ENCODE measurements at places on chromosomes 7 and 10.

DNA sequence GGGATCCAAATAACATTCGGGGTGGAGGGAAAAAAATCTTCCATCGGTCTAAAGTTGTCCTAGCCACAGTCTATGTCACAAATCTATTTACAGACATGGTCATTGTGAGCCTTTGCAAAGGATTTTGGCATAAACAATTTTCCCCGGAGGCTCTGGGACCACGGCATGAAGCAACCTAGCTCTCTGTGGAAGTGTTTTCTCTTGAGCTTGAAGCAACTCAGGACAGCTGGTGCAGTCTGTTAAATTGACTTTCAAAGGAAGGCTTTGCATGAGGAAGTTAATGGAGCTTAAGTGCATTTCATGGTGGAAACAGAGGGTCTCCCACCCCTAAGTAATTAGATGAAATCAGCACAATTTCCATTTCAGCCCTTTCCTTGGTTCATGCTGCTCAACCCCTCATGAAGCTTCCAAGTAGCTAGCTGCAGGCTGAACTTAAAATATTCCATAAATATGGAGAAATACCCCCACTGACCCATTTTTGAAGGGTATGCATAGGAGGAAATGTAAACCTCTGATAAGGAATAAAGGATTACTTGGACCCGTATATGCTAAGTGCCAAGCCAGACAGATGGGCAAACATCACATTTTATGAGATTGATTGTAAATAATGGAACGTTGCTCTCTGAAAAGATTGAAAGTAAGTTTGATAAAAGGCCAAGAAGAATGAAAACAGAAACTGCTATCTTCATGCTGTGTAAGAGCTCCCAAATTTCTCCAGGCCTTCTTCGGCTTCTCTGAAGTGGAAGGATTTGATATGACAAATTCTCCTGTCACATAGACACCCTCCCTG is 39.9 kb downstream of the CCDC3 start:
- H3K36me3 ChIP-seq = no peaks in the 10 kb centered on the region
- H3K4me3 ChIP-seq = no peak overlapping the region
- no peak for DNase-seq
- peaks cover 14% of the 10 kb centered on the region for H3K27me3 ChIP-seq
- no peaks in the 10 kb centered on the region for H3K4me1 ChIP-seq

DNA sequence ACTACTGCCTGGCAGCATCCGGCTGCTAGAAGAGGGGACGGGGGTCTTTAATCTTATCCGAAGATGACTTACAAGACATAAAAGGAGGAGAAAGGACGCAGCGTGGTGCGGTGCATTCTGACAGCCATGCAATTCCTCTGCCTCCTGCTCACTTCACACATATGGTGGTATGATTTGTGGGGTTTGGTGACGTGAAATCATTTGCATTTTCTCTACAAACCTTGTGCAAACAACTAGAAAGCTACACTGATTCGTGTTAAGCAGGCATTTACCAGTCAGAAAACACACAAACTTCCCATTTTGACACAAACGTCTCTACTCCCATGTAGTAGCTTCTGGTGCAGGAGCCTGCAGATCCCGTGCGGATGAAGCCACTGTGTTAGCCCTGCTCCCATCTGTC is 6.8 kb upstream of the TCERG1L start:
- no peak overlapping the region for H3K27ac ChIP-seq
- H3K27me3 ChIP-seq = peaks cover 20% of the 10 kb centered on the region
- H3K4me1 ChIP-seq = no peaks in the 10 kb centered on the region

- H3K27ac ChIP-seq = no peak overlapping the region
- DNase-seq = no peak
- no peak overlapping the region for H3K4me3 ChIP-seq
- H3K27me3 ChIP-seq = no peaks in the 10 kb centered on the region
- peaks cover 24% of the 10 kb centered on the region for H3K36me3 ChIP-seq
- no peaks in the 10 kb centered on the region for H3K4me1 ChIP-seq
Measured at GRCh38 chr10:28087661-28088351, 88.9 kb upstream of the ODAD2 start.

DNA sequence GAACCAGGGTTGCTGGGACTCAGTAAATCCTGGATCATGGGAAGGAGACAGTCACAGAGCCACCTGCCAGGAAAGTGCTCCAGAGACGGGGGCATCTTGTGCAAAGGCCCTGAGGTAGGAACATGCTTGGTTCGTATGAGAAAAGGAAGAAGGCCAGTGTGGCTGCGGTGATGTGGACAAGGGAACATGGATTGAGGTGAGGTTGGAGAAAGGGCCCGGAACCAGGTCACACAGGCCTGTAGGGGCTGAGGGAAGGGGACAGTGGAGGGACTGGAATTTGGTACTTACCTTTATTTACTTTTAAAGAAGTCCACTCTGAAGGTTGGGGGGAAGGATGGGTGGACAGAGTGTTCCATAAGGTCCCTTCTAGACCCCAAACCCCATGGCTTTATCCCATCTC is 32.9 kb upstream of the CXCL12 start:
- no peak overlapping the region for H3K27ac ChIP-seq
- H3K4me1 ChIP-seq = no peaks in the 10 kb centered on the region
- H3K36me3 ChIP-seq = no peaks in the 10 kb centered on the region
- H3K4me3 ChIP-seq = no peak overlapping the region
- no peak for DNase-seq

DNA sequence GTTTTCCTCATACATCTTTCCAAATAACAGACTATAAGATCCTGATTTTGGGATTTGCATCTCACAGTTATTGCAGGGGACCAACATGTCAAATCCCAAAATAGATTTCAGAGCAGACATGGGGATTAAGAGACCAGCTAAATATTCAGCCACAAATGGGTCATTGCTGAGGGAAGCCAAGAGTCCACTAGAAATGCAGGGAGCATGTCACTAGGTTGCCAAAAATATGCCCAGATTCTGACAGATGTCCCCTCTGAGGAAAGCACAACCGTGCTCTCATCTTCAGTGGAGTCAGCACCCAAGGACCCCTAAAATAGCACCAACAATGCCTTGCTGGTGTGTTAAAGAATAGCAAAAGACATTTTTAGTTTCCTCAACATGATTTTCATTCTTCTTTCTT is 56.2 kb upstream of the AGK start:
- no peak for DNase-seq
- no peak overlapping the region for H3K4me3 ChIP-seq
- H3K27ac ChIP-seq = no peak overlapping the region
- H3K4me1 ChIP-seq = no peaks in the 10 kb centered on the region
- H3K27me3 ChIP-seq = peaks cover 6% of the 10 kb centered on the region

DNA sequence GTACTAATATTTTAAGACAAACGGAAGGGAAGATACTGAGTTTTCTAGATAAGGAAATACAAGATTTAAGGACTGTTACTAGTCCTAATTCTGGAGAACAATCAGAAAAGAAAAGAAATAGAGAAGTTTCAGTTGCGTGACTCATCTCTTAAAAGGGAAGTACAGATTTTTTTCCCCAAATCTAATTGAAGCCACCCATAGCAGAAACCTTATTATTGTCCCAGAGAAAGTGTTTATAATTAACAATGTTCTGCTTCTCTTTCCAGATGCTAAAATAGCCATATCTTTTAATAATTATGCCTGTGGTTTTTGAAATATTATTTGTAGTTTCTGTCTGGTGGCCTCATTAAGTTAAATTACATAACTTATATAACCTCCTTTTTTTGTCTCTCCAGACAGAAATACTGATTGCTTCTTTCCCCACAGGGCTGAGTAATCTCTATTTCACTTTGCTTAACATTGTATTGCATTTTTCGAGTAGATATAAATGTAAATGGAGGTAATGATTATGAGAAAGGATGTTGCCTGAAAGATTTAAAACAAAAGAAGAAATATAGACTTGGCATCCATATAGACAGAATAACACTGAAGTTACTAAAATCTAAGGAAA is 240.7 kb upstream of the MBL2 start:
- no peak overlapping the region for H3K4me3 ChIP-seq
- peak overlapping the region; percentile 15 for H3K27ac ChIP-seq
- H3K36me3 ChIP-seq = no peaks in the 10 kb centered on the region
- no peak for DNase-seq

DNA sequence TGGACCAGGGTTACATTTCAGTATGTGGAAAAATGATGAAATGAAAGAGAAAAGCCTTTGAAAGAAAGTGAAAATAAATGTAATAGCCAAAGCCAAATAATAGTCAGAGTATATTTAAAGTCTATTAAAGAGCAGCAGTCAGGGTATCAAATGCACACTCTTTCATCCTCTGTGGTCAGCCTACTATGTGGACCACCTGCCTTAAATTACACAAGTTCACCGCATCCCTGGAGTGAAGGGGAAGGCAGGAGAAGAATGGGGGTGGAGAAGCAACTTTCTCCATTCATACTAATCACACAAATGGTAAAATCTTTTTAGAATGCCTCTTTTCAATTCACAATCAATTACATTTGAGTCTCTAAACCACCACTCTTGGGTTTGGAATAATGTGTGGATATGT is 16.0 kb downstream of the TWIST1 start:
- H3K27ac ChIP-seq = no peak overlapping the region
- peaks cover 17% of the 10 kb centered on the region for H3K27me3 ChIP-seq
- peaks cover 2% of the 10 kb centered on the region for H3K4me1 ChIP-seq
- H3K4me3 ChIP-seq = no peak overlapping the region

DNA sequence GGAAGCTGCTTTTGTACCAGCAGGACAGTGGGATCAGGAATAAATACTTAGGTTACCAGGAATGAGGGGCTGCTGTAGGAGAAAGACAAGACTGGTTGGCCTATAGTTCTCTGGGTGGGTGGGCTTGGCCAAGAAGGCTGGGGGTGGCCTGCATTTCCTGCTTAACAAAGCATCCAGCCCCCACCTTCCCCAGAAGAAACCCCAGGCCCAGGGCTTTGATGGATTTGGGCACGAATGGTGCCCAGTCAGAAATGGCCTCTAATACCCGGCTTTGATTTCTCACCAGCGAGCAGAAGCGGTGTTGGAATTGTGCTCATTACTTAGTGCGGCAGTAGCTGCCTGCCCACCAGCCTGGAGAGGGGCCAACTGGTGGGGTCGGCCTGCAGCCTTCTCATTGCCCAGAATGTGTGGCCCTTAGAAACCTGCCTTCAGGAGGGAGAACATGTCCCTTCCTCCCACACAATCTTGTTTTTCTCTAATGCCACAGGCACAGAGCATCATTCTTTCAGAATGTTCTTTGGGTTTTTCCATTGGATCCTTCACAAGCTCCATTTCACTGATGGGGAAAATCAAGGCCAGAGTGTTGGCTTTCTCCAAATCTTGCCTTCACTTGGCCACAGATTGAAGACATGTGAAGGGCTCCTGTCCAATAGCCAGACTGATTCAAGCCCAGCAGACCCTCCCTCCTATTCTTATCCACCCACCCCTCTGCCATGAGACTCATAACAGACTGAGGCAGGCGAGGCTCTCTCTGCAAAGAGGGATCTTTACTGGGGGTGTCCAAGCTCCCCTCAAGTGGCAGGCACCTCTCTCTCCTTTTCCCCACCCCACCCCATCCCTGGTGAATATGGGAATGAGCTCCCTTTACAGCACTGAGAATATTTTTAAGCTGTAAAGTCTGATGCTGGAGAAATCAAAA is 2.5 kb downstream of the UNC5B start:
- H3K36me3 ChIP-seq = no peaks in the 10 kb centered on the region
- no peak overlapping the region for H3K4me3 ChIP-seq
- H3K27ac ChIP-seq = no peak overlapping the region
- peaks cover 9% of the 10 kb centered on the region for H3K4me1 ChIP-seq
- peaks cover 32% of the 10 kb centered on the region for H3K27me3 ChIP-seq

- H3K27ac ChIP-seq = peak overlapping the region; percentile 91
- DNase-seq = no peak
Measured at GRCh38 chr10:14926061-14926470, 27.8 kb downstream of the DCLRE1C start.

GRCh38 chr10:99235658-99236626 is at the start of gene HPSE2:
Gene HPSE2, minus strand, starts transcription at chr10:99235852.
- DNase-seq = no peak
- peaks cover 22% of the 10 kb centered on the region for H3K27me3 ChIP-seq
- H3K36me3 ChIP-seq = peaks cover 3% of the 10 kb centered on the region

- no peaks in the 10 kb centered on the region for H3K27me3 ChIP-seq
- no peaks in the 10 kb centered on the region for H3K4me1 ChIP-seq
- no peak for DNase-seq
- H3K27ac ChIP-seq = no peak overlapping the region
Measured at GRCh38 chr7:109868215-109868860, 1222.6 kb upstream of the LRRN3 start.

- H3K36me3 ChIP-seq = no peaks in the 10 kb centered on the region
- no peaks in the 10 kb centered on the region for H3K4me1 ChIP-seq
- no peak overlapping the region for H3K4me3 ChIP-seq
Measured at GRCh38 chr10:109668154-109668665, 255.1 kb downstream of the XPNPEP1 start.

GRCh38 chr10:46060706-46061105 is 14.6 kb upstream of the MSMB start:
- H3K4me3 ChIP-seq = no peak overlapping the region
- peaks cover 11% of the 10 kb centered on the region for H3K27me3 ChIP-seq
- DNase-seq = no peak
- no peaks in the 10 kb centered on the region for H3K4me1 ChIP-seq
- H3K27ac ChIP-seq = no peak overlapping the region
- H3K36me3 ChIP-seq = peaks cover 2% of the 10 kb centered on the region

- DNase-seq = no peak
- no peaks in the 10 kb centered on the region for H3K36me3 ChIP-seq
- no peak overlapping the region for H3K27ac ChIP-seq
- H3K4me3 ChIP-seq = no peak overlapping the region
Measured at GRCh38 chr10:98006266-98006665, 24.2 kb downstream of the CRTAC1 start.

GRCh38 chr7:157644946-157645345 is 308.1 kb downstream of the DNAJB6 start:
- no peak for DNase-seq
- peaks cover 1% of the 10 kb centered on the region for H3K36me3 ChIP-seq
- no peaks in the 10 kb centered on the region for H3K4me1 ChIP-seq
- H3K4me3 ChIP-seq = no peak overlapping the region

DNA sequence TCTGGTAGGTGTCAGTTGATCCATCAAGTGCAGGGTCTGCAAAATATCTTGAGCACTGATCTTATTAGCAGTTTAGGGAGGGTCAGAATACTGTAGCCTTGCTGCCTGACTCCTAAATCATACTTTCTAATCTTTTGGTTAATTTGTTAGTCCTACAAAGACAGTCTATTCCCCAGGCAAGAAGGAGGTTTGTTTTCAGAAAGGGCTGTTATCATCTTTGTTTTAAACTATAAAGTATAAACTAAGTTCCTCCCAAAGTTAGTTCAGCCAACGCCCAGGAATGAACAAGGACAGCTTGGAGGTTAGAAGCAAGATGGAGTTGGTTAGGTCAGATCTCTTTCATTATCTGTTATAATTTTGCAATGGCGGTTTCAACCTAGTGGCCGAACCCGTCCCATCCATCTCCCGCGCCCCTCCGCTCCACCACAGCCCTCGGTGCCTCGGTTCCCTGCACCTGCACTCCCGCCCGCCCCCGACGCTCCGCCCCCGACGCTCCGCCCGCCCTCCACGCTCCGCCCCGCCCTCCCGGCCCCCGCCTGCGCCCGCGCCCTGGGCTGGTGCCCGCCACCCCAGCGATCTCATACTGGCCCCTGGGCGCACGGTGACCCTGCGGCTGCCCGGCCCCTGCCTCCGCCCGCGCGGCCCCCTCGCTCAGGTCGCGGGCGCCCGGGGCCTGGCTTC is at the start of gene ADCK2:
Gene ADCK2, plus strand, starts transcription at position 564 of the 681 bp plus-strand sequence. CDS start 386 bp downstream, outside the sequence.
- H3K4me1 ChIP-seq = peaks cover 33% of the 10 kb centered on the region
- H3K4me3 ChIP-seq = peak within 1 kb of the TSS; percentile 85
- DNase-seq = no peak

- H3K27me3 ChIP-seq = no peaks in the 10 kb centered on the region
- H3K36me3 ChIP-seq = peaks cover 2% of the 10 kb centered on the region
- no peak overlapping the region for H3K27ac ChIP-seq
- no peak overlapping the region for H3K4me3 ChIP-seq
- no peaks in the 10 kb centered on the region for H3K4me1 ChIP-seq
- DNase-seq = no peak
Measured at GRCh38 chr7:65441010-65441409, 67.4 kb downstream of the ZNF92 start.

- DNase-seq = no peak
- H3K27me3 ChIP-seq = no peaks in the 10 kb centered on the region
- H3K27ac ChIP-seq = no peak overlapping the region
Measured at GRCh38 chr10:24353319-24353718, 144.4 kb downstream of the KIAA1217 start.
